ENCODE measurements at places on chromosomes 1 and 21.

DNA sequence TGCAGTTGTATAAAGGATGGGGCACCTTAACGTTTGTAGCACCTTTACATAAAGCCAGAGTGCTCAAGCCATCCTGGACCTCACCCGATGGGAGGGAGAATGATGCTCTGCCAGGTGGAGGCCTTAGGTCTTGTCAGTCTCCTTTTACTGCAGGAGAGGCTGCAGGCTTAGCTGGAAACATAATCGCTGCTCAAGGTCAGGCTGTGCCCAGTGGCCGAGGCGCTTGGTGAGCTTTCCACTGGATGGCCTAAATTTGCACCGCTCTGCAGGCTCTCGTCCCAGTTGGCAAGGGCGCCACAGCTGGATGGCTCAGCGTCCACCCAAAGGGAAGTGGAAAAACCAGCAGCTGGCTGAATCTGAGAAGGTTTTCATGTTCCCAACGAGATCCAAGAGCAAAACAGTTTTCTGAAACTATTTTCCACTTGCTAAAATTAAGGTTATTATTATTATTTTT is 438.9 kb downstream of the CAMTA1 start:
- no peak for DNase-seq

DNA sequence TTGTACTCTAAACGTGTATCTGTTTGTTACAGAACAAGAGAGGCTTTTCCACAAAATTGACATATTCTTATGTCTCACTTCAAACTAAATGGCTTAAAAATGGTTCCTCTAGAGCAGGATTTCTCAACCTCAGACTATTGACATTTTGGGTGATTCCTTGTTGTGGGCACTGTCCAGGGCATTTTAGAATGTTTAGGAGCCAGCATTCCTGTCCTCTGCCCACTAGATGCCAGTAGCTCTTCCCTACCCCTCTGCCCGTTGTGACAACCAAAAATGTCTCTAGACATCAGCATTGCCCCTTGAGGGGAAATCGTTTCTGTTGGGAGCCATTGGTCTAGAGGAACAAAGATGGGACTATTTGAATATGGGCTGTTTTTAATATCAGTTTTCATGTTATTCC is 17.3 kb downstream of the SMAP2 start:
- no peak for DNase-seq

GRCh38 chr1:59076612-59077011 is 220.3 kb upstream of the FGGY start:
- DNase-seq, result peak; percentile 25

DNA sequence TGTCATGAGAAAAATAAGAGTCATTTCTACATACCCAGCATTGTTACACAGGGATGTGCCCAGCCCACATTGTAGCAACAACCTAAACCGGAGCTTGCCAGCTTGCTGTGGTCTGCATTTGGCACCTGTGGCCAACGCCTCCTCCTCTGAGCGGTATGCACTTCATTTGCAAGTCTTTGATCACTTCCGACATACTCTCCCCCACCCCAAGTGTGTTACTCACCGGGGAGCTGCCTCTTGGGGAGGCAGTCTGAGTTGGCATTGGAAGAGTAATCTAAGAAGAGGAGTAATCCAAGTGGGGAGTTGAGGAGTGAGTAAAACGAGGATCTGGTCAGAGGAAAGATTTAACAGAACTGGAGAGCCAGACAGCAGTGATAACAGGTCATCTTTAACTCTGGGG is 3.8 kb downstream of the BCL9 start:
- peak; percentile 86 for DNase-seq

- DNase-seq, result no peak
Measured at GRCh38 chr21:33734291-33734690, 92.0 kb downstream of the ITSN1 start.

DNA sequence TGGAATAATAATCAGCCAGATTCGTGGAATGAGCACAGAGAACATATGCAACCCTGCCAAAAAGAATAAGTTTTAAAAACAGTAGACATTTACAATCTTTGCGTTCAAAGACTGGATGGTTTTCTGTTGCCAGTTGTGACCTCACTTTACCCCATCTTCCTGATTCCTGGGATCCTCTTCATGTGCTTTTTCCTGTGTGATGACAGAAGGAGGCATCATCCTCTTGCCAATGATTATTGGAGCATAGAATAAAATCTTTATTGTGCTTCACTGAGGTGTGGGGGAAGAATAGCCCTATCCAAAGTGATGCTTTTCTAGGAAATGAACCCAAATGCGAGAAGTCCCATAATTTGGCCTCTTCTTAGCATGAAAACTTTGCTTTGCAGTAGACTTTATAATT is 15.0 kb upstream of the BARHL2 start:
- no peak for DNase-seq

GRCh38 chr1:185645162-185645640 is 89.0 kb upstream of the HMCN1 start:
- no peak for DNase-seq

- peak; percentile 29 for DNase-seq
Measured at GRCh38 chr21:42513151-42513984, at the start of gene SLC37A1. SLC37A1 (plus strand) TSS chr21:42513852; CDS start chr21:42518455, 4,603 bp downstream.

DNA sequence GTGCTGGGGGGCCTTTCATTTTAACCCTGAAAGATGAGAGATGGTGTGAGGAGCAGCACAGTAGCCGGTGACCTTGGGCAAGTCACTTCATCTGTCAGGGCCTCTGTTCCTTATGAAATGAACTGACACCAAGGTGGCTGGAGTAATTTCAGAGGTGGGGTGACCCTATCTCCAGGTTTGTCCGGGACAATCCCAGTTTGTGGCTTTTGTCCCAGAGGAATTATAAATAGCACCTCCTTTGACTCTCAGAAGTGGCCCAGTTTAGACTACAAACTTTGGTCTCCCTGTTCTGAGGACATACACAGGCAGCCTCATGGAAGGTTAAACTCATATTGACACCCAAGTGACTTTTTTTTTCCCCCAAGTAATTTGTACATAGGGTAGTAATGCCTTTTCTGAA is 14.6 kb downstream of the ACTN2 start:
- DNase-seq, result no peak

DNA sequence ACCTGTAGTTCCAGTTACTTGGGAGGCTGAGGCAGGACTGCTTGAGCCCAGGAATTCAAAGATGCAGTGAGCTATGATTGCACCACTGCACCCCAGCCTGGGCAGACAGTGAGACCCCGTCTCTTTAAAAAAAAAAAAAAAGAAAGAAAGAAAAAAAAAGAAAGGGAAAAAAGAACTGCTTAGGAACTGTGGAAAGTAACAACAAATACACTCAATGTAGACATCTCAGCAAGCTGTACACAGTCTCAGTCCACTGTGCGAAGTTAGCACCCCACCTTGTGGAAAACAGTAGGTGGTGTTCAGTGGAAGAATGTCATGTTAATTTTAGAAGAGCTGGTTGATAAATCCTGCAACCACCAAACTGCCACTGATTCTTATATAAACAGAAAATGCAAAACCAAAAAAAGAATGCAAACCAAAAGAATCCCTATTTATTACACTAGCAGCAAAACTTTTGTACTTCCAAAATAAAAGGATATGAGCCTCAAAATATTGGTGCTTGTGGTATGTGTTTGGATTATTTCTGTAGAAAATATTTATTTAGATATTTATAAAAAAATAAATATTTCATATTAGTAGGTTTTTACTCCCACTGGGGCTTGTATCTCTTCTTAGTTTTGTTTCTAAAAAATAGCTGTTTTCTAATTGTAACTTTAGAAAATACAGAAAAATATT is 31.1 kb downstream of the ALG14 start:
- peak; percentile 77 for DNase-seq

DNA sequence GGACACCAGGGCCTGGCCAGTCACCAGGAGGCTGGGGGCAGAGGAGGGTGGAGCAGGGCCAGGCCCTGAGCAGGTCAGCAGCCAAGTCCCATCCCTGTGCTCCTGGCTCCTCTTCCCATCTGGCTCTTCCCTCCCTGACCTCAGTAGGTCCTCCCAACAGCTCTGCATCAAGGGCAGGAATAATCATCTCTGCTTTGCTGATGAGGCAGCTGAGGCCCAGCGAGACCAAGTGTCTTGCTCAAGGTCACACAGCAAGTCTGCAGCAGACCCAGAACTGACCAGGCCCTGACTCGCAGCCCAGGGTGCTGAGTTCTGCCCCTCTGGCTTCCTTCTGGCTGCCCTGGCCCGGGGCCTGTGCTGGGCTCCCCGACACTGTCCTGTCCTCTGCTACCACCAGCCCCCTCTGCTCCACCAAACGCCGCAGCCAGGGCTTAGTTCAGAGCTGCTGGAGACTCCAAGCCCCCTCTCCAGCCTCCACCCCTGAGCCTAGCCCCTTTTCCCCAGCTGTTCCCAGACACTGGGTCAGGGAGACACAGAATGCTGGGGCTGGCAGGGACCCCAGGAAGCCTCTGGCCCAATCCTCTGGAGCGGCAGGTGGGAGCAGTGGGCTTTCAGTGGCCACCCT is 224.9 kb downstream of the PTPRU start:
- no peak for DNase-seq

GRCh38 chr1:109770331-109771095 is 6.8 kb upstream of the EPS8L3 start:
- no peak for DNase-seq
